RWPE1 (cell line): ENCODE measurements at places on chromosomes 6 and 20.

DNA sequence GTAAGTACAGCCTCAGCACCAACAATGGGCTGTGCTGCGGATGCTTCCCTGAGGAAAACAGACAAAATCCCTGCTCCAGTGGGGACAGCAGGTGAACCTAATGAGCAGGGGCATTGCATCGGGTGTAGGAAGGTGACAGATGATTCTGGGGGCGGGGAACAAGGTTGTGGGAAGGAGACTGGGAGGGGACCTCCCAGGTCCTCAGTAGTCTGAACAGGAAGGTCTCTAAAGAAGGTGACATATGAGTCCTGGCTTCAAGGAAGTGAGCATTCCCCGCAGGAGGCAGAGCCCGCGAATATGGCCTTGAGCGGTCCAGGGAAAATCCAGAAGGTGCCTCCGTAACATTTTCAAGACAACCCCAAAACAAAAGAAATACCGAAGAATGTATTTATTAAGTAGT is 19.4 kb downstream of the ULBP1 start:
- no peak for DNase-seq

GRCh38 chr6:33211666-33212422 is 3.5 kb downstream of the RING1 start:
- no peak for DNase-seq

DNA sequence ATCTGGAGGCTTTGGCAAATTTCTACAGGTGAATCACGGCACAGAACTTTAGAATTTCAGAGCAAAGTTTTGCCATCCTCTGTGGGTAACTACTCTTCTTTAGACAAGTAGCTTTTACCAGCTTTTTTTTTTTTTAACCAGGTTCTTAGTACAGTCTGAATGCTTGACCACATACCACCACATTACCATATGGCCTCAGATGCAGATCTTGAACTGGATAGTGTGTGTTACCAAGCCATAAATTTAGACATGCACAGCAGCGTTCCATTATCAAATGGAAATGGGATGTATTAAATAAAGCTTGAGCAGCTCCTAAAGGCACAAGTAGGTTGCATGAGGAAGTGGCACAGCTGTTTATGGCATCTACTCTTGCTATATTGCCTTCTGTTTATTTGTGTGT is 38.3 kb upstream of the PRSS16 start:
- DNase-seq: no peak

DNA sequence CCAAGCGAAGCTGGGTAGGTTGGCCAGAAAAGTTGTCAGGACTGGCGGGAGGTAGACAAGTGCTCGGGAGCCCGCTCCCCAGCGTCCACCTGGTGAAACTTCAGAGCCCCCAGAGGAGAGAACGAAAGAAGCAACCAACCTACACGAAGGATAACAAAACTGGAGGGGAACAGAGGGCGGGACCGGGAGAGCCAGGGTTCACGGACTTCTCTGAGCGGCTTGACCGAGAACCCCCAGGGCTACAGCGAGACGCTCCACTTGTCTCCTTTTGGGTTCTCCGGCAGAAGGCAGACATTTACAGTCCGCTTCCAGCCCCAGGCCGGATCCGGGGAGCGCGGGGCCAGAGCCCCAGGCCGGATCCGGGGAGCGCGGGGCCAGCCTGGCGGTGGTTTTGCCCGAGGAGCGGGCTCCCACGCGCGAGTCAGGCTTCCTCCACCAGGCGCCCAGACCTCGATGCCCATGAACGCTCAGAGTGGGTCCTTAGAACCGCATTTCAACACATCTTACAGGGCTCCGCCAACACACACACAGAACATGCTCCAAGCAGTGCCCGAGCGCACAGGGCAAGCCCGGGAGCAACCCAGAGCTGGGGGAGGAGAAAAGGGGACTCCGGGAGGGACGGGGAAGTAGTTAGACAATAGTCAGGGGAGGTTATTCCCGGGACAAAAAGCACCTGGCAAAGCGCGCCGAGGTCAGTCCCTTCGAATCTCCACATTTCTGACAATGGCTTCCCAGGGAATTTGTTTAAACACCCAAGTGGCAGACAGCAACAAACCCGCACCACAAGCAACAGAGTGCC is 1.1 kb downstream of the PTPRK start:
- DNase-seq: peak; percentile 39
